Left ventricle myocardium superior (tissue), 1 donor: ENCODE measurements at places on chromosomes 1 and 21.

DNA sequence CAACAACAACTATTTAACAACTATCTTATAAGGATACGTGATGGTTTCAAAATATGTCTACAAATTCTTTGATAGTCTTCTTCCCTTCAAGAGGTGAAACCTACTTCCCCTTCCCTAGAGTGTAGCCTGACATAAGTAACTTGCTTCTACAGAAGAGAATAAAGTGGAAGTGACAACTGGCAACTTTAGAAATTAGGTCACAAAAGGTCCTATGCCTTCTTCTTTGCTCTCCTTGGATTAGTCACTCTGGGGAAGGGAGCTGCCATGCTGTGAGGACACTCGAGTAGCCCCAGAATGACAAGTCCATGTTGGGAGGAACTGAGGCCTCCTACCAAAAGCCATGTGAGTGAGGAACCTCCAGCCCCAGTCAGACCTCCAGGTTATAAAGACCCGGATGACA, 19.2 kb downstream of the EFCAB14 start:
- no peak for DNase-seq

DNA sequence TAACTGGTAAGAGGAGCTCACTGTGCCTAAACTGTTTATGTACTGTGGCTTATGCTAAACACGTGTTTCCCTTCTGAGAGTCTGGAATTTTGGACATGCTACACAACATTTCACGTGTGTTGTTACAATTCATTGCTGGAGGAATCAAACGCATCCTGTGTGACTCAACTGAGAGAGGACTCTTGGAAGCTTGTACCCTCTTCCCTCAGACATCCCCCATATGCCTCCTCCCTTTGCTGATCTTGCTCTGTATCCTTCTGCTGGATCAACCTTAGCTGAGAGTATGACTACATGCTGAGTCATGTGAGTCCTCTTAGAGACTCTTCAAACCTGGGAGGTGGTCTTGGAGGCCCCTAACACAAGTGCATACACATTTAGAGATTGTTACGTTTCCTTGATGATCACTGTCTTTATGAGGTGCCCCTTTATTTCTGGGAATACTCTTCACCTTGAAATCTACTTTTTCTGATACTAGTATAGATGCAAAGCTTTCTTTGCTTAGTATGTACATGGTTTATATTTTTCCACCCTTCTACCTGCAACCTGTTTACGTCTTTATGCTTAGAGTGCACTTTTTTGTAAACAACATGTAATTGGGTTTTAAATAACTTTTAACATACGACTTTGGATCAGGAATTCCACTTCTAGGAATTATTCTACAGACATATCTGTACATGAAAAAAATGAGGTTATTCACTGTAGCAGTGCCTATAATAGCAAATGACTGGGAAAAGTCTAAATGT, 8.7 kb downstream of the NPHP4 start:
- DNase-seq, result no peak

DNA sequence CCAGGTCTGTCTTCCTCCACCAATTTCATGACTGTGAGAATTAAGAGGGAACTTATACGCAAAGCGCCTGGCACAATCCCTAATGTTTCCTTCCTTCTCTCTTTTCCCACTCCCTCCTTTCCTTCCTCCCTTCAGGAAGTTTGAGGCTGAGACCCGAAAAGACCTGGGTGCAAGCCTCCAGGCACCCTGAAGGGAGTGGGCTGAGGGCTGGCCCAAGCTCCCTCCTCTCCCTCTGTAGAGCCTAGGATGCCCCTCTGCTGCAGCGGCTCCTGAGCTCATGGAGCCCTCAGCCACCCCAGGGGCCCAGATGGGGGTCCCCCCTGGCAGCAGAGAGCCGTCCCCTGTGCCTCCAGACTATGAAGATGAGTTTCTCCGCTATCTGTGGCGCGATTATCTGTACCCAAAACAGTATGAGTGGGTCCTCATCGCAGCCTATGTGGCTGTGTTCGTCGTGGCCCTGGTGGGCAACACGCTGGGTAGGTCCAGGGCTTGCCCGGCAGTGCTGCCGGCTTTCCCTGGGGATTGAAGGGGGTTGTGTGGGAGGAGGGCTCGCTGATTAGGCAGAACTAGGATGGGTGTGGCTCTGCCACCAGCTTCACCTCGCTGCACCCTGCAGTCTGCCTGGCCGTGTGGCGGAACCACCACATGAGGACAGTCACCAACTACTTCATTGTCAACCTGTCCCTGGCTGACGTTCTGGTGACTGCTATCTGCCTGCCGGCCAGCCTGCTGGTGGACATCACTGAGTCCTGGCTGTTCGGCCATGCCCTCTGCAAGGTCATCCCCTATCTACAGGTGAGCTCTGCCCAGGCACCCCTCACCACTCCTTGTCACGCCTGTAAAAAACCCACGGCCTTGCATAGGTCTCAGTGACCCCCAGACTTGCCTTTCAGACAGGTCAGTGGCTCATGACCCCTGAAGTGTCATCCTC, 1.7 kb downstream of the HCRTR1 start:
- no peak for DNase-seq

GRCh38 chr1:228923973-228924686, 188.9 kb downstream of the RHOU start:
- no peak for DNase-seq

- no peak for DNase-seq
Measured at GRCh38 chr1:205326812-205327466, 5.4 kb upstream of the NUAK2 start.
